ENCODE measurements at places on chromosomes 3 and 15. TPM values are rescaled to one million over a fixed set of nuclear protein-coding genes. Genes with fewer than 3 reads are reported as not detected.

CHRNA5 gene
- total RNA-seq = 3.1 TPM

CLN6 gene
- total RNA-seq = 31.6 TPM

CPNE9 gene
- total RNA-seq = 0.77 TPM

TGM5 gene
- not detected for total RNA-seq

DNA sequence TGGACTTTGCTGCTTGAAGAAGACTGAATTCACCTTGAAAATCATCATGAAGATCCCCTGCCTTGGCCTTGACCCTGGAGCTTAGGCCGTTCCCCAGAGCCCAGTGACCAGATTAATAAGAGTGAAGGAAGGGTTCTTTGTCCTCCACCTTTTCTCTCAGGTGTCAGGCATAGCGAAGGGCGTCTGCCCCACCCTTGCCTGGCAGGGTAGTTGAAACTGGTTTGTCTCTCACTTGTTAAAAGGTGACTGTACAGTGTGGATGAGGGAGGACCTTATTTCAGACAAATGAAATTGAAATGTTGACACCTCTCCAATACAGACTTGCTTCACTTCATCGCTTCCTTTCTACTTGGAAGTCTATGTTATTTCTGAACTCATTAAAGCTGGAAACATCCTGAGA lies 223.7 kb upstream of the BHLHE40 start:
- DNase-seq = no peak
- no peaks in the 10 kb centered on the region for H3K27me3 ChIP-seq
- peaks cover 44% of the 10 kb centered on the region for H3K4me1 ChIP-seq

ISG20 gene
- total RNA-seq = 215 TPM

DNA sequence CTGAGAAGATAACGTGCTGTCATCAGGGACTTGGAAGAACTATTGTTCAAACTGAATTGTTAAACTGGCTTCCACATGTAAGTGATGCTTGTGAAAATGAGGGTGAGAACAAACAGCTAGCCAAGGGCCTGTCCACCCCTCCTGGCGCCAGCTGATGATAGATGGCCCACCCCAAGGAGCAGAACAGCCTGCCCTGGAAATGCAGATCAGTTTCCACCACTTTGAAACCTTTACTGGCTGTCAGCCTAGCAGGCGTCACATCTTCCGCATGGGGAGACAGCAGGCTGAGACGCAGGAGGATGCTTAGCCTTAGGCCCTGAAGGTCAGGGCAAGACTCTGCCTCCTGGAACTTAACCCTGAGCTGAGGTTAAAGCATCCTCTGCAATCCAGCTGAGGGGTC lies 6.4 kb upstream of the SLC51B start:
- H3K4me3 ChIP-seq = no peak overlapping the region
- peaks cover 6% of the 10 kb centered on the region for H3K4me1 ChIP-seq
- H3K27ac ChIP-seq = no peak overlapping the region
- DNase-seq = no peak
- H3K36me3 ChIP-seq = no peaks in the 10 kb centered on the region
- no peaks in the 10 kb centered on the region for H3K27me3 ChIP-seq

GRCh38 chr3:37118163-37118562 lies 56.2 kb downstream of the LRRFIP2 start:
- no peaks in the 10 kb centered on the region for H3K36me3 ChIP-seq
- H3K27me3 ChIP-seq = no peaks in the 10 kb centered on the region

SEMA3G gene
- 0.36 TPM for total RNA-seq

- no peak overlapping the region for H3K4me3 ChIP-seq
- no peaks in the 10 kb centered on the region for H3K36me3 ChIP-seq
- DNase-seq = no peak
- peaks cover 15% of the 10 kb centered on the region for H3K27me3 ChIP-seq
- H3K27ac ChIP-seq = no peak overlapping the region
Observed at GRCh38 chr3:35659768-35660167, 20.4 kb downstream of the ARPP21 start.

GRCh38 chr3:194680888-194681615 lies 4.6 kb upstream of the FAM43A start:
- peaks cover 2% of the 10 kb centered on the region for H3K36me3 ChIP-seq
- H3K27ac ChIP-seq = no peak overlapping the region
- H3K4me1 ChIP-seq = peaks cover 43% of the 10 kb centered on the region
- H3K4me3 ChIP-seq = no peak overlapping the region
- peaks cover 36% of the 10 kb centered on the region for H3K27me3 ChIP-seq
- DNase-seq = no peak

GRCh38 chr3:24624938-24625681 lies 130.5 kb upstream of the THRB start:
- no peak overlapping the region for H3K4me3 ChIP-seq
- H3K36me3 ChIP-seq = no peaks in the 10 kb centered on the region
- no peaks in the 10 kb centered on the region for H3K4me1 ChIP-seq

GRCh38 chr15:100645671-100646070 lies 43.3 kb downstream of the ASB7 start:
- H3K4me3 ChIP-seq = no peak overlapping the region
- peaks cover 4% of the 10 kb centered on the region for H3K36me3 ChIP-seq
- peaks cover 22% of the 10 kb centered on the region for H3K4me1 ChIP-seq
- H3K27ac ChIP-seq = no peak overlapping the region
- H3K27me3 ChIP-seq = no peaks in the 10 kb centered on the region
- no peak for DNase-seq

DNA sequence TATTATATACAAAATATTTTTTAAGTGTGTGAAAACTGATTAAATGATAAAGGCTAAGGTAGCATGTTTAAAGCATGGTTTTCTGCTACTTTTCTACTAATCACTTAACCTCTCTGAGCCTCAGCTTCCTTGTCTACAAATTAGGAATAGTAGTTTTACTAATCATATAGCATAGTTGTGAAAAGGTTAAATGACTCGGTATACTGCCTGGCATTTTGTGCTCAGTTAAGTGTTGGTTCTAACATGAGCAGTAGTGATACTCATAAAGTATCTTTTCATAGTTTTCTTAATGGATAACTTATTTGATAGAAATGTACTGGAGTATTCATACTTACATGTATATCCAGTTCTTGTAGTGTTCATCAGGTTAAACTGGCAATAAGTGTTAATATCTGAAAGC lies 13.6 kb downstream of the RASA2 start:
- H3K36me3 ChIP-seq = peaks cover 4% of the 10 kb centered on the region
- peak overlapping the region; percentile 98 for H3K27ac ChIP-seq
- no peaks in the 10 kb centered on the region for H3K27me3 ChIP-seq
- peak overlapping the region; percentile 75 for H3K4me3 ChIP-seq
- peaks cover 52% of the 10 kb centered on the region for H3K4me1 ChIP-seq

- no peaks in the 10 kb centered on the region for H3K36me3 ChIP-seq
- no peaks in the 10 kb centered on the region for H3K4me1 ChIP-seq
- no peaks in the 10 kb centered on the region for H3K27me3 ChIP-seq
- no peak overlapping the region for H3K4me3 ChIP-seq
- no peak overlapping the region for H3K27ac ChIP-seq
Observed at GRCh38 chr3:105118905-105119304, 247.8 kb upstream of the ALCAM start.

- H3K4me3 ChIP-seq = peak overlapping the region; percentile 61
- H3K27ac ChIP-seq = peak overlapping the region; percentile 74
- H3K36me3 ChIP-seq = no peaks in the 10 kb centered on the region
- peaks cover 54% of the 10 kb centered on the region for H3K4me1 ChIP-seq
- peaks cover 5% of the 10 kb centered on the region for H3K27me3 ChIP-seq
Observed at GRCh38 chr15:22780267-22780666, 6.2 kb upstream of the NIPA1 start.

- no peaks in the 10 kb centered on the region for H3K4me1 ChIP-seq
- peaks cover 19% of the 10 kb centered on the region for H3K27me3 ChIP-seq
- no peak overlapping the region for H3K4me3 ChIP-seq
Observed at GRCh38 chr15:59622289-59622688, 10.7 kb downstream of the GCNT3 start.

- no peaks in the 10 kb centered on the region for H3K36me3 ChIP-seq
- peaks cover 2% of the 10 kb centered on the region for H3K27me3 ChIP-seq
- H3K4me1 ChIP-seq = no peaks in the 10 kb centered on the region
- DNase-seq = no peak
- H3K4me3 ChIP-seq = no peak overlapping the region
Observed at GRCh38 chr3:159629329-159630084, 359.1 kb upstream of the IL12A start.

TP53BP1 gene
- total RNA-seq = 33.2 TPM

DNA sequence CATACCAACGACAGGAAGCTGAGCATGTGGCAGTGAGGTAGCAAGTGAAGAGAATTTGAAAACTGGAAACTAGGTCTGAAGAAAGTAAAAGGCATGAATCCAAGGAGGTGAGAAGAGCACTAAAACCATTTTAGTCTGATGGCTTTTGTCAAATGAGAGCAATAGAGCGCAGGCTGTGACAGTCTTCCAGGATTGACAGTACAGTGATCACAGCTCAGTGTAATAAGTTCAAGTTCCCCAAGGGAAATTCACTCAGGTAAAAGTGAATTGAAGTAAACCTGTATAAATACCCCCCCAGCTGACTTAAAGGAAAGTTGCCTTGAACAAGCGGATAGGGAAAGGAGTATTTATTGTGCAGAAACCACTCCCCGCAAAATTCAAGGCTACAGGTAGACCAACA lies 224.2 kb upstream of the CRBN start:
- H3K4me3 ChIP-seq = no peak overlapping the region
- H3K4me1 ChIP-seq = no peaks in the 10 kb centered on the region
- no peak overlapping the region for H3K27ac ChIP-seq
- H3K27me3 ChIP-seq = no peaks in the 10 kb centered on the region
- peaks cover 4% of the 10 kb centered on the region for H3K36me3 ChIP-seq

DNA sequence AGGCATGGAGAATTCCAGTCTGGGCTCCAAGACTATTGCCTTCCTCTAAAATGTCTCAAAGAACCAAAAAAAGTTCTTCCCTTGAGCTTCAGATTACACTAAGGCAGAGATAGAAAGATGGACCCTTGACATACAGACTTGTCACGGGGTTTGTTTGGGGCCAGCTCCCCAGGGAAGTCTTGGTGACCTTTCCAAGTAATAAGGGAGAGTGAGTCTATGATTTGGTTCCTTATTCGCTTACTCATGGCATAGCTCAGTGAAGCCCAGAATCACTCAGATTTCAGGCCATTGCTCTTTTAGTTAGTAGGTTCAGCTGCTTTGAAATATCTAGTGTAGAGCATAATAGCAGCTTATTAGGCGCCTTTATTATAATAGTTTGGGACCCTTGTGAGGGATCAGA lies 90.3 kb downstream of the PLCL2 start:
- H3K27ac ChIP-seq = no peak overlapping the region
- H3K4me1 ChIP-seq = peaks cover 33% of the 10 kb centered on the region
- no peak for DNase-seq
- peaks cover 10% of the 10 kb centered on the region for H3K36me3 ChIP-seq
- H3K27me3 ChIP-seq = no peaks in the 10 kb centered on the region

DNA sequence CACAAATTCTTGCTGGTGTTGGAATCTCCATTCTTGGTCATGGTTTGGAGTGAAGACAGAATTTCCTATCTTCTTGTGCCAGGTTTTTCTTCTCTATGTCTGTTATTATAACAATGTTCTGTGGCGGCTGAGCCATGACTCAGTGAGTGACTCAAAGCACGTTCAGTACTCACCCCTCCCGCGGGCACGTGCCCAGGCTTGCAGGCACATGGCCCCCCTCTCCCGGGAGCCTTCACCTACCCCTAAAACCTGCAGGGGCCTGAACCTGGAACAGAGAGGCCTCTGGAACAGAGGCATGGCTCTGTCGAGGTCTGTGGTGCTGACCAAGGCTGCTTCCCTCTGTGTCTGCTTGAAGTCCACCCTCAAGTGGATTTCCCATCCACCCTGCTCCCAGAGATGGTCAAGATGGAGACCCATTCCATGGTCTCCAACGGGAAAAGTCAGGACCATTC lies 27.6 kb downstream of the PLXNB1 start:
- H3K4me3 ChIP-seq = no peak overlapping the region
- no peaks in the 10 kb centered on the region for H3K4me1 ChIP-seq
- H3K36me3 ChIP-seq = no peaks in the 10 kb centered on the region
- H3K27me3 ChIP-seq = no peaks in the 10 kb centered on the region
- no peak for DNase-seq

DNA sequence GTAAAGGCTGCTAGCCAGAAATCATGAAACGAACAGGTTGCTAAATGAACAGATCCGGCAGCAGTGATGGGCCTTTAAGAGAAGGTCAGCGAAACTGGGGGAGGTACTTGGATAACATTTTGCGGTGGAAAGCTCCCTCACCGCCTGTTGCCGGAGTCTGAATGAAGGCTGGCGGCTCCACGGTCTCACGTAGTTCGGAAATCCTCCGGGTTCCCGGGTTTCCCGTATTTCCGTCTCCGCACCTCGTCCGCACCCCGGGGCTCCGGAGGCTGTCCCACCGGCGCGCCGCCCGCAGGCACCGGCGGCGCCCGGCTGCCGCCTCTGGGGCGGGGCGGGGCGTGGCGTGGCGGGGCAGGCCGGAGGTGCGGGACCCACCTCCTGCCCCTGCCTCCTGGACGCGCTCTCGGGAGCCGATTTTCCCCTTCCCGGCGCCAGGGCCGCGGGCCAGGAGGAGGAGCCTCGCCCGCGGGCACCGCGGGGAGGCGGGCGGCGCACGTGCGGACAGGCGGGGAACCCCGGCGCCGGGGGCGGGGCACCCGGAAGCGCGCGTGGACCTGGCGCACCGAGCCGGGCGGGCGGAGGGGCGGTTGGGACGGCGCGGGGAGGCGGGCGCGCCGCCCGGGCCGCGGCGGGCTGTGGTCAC lies at the start of gene ZDHHC23:
Gene ZDHHC23 (plus strand): TSS at position 642 of the 643 bp plus-strand sequence. CDS start 790 bp downstream, outside the sequence.
- peak within 1 kb of the TSS; percentile 77 for H3K4me3 ChIP-seq
- H3K27me3 ChIP-seq = peaks cover 29% of the 10 kb centered on the region
- H3K36me3 ChIP-seq = no peaks in the 10 kb centered on the region
- peak within 1 kb of the TSS; percentile 3 for H3K27ac ChIP-seq
- peak; percentile 69 for DNase-seq
